ENCODE measurements at places on chromosomes 11 and 22. TPM values are rescaled to one million over a fixed set of nuclear protein-coding genes. Genes with fewer than 3 reads are reported as not detected.

MAPK8IP2 gene
- total RNA-seq, result 0.99 TPM

MEN1 gene
- 26.3 TPM for total RNA-seq

CD3E gene
- total RNA-seq, result not detected

OR51I1 gene
- total RNA-seq, result not detected

RPL3 gene
- total RNA-seq, result 2,056 TPM

RNF26 gene
- 10.4 TPM for total RNA-seq

GAB4 gene
- not detected for total RNA-seq

GRCh38 chr11:73288873-73289707 is 17.0 kb downstream of the P2RY6 start:
- H3K36me3 ChIP-seq, result no peaks in the 10 kb centered on the region
- H3K27ac ChIP-seq, result peak overlapping the region; percentile 33
- DNase-seq, result peak; percentile 90
- 0 out of 2 replicates have a peak, but pooled peaks cover 4% of the 10 kb centered on the region for H3K27me3 ChIP-seq
- peaks cover 6% of the 10 kb centered on the region for H3K4me1 ChIP-seq

DNA sequence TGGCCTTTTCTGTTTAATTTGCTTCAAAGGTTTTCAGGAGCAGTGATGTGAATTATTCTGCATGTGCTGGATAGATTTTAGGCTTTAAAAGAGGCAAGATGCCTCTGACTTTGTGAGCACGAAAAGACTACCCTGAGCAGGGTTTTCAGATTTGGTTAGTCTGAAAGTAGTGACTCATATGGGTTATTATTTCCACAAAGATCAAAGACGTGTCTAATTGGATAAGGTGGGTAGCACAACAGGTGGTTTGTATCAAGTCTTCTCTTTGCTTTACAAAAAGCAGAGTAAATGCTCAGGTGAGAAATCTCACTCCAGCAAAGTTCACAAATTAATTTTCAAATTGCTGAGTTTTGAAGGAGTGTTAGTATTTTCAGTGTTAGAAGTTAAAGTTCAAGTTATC is 37.6 kb upstream of the DBX1 start:
- peak; percentile 71 for DNase-seq
- H3K27ac ChIP-seq, result peak overlapping the region; percentile 24
- H3K4me3 ChIP-seq, result no peak overlapping the region
- H3K36me3 ChIP-seq, result no peaks in the 10 kb centered on the region

DNA sequence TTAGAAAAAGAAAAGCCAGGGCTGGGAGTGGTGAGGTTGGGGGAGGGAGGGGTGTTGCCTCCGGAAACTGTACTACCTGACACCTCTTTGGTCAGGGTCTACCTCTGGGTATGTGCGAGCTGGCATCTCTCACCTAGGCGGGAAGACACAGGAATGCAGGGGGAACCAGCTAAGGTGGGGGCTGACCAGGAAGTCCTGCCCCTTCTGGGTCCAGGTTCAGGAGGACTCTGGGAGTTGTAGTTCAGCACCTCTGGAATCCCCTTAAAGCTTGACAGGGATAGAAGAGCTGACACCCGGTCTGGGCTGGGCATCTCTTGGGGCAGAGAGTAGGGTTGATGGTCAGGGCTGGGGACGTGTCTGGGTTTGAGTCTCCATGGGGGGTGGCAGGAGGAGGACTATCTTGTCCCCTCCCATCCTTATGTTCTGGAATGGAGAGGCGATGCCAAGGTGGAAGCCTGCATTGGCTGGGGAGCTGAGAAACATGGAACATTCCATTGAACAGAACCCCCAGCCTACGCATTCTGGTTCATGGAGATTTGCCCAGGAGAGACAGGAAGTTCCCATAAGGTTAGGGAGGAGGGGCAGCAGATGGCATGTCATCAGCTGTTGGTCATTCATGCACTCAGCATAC is 2.1 kb upstream of the KIAA1671 start:
- H3K27ac ChIP-seq, result no peak overlapping the region
- H3K4me1 ChIP-seq, result no peaks in the 10 kb centered on the region
- no peak overlapping the region for H3K4me3 ChIP-seq
- H3K27me3 ChIP-seq, result peaks cover 5% of the 10 kb centered on the region
- no peaks in the 10 kb centered on the region for H3K36me3 ChIP-seq
- no peak for DNase-seq

DNA sequence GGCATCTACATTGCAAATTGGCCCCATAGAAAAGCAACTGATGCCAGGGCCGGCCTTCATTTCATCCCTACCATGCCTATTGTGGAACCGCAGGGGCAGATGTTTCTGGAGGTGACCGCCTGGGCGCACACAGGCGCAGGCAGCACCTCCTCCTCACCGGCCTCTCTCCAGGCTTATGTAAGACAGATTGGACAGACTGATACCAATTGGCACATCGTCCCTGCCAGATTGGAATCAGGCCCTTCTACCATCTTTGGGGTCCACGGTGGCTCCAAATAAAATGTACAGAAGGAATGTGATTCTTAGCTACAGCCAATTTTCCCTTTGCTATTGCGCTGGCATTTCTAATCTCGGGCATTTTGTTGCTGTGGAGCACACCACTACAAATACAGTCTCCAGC is 732.6 kb downstream of the NTM start:
- H3K4me1 ChIP-seq, result no peaks in the 10 kb centered on the region
- H3K27ac ChIP-seq, result no peak overlapping the region
- H3K27me3 ChIP-seq, result no peaks in the 10 kb centered on the region
- DNase-seq, result no peak
- H3K36me3 ChIP-seq, result no peaks in the 10 kb centered on the region
- no peak overlapping the region for H3K4me3 ChIP-seq

DNA sequence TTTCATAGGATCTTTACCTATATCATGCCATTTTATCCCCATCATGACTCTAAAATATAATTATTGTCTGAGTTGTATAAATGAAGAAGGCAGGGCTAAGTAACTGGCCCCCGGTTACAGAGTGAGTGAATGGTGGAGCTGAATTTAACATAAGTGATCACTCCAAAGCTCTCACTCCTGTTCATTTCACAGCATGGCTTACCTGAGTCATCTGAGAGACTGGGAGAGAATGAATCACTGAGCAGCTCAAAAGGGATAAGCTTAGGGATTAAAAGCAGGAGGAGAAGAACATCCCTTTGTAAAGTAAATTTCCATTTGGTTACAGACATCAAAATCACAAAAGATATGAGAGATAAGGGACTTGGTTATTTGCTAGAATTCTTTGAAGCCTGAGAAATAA is 294.0 kb upstream of the CTSC start:
- no peaks in the 10 kb centered on the region for H3K36me3 ChIP-seq
- H3K27me3 ChIP-seq, result no peaks in the 10 kb centered on the region
- H3K4me3 ChIP-seq, result no peak overlapping the region
- DNase-seq, result no peak
- H3K4me1 ChIP-seq, result no peaks in the 10 kb centered on the region

DNA sequence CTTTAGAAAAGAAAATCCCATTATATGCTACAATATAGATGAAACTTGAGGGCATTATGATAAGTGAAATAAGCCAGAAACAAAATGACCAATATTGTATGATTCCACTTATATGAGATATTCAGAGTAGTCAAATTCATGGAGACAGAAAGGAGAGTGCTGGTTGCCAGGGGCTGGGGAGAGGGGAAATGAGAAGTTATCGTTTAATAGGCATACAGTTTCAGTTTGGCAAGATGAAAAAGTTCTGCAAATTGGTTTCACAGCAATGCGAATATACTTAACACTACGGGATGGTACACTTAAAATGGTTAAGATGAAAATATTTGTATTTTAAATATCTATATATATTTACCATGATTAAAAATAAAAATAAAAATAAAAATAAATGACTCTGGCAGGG is 31.1 kb upstream of the RDX start:
- H3K36me3 ChIP-seq, result no peaks in the 10 kb centered on the region
- no peak overlapping the region for H3K4me3 ChIP-seq
- peaks cover 4% of the 10 kb centered on the region for H3K4me1 ChIP-seq
- DNase-seq, result no peak
- no peak overlapping the region for H3K27ac ChIP-seq

GRCh38 chr11:5123802-5124521 is 14.2 kb downstream of the OR52A5 start:
- H3K27ac ChIP-seq, result no peak overlapping the region
- DNase-seq, result peak; percentile 78
- H3K4me3 ChIP-seq, result no peak overlapping the region
- no peaks in the 10 kb centered on the region for H3K4me1 ChIP-seq
- no peaks in the 10 kb centered on the region for H3K27me3 ChIP-seq

- H3K36me3 ChIP-seq, result no peaks in the 10 kb centered on the region
- H3K27me3 ChIP-seq, result no peaks in the 10 kb centered on the region
- peaks cover 31% of the 10 kb centered on the region for H3K4me1 ChIP-seq
- no peak for DNase-seq
These were observed 11.3 kb downstream of the VPS37C start for GRCh38 chr11:61149624-61150615.

GRCh38 chr22:45159652-45160462 is 3.9 kb upstream of the NUP50 start:
- peaks cover 12% of the 10 kb centered on the region for H3K4me1 ChIP-seq
- no peak overlapping the region for H3K27ac ChIP-seq
- H3K4me3 ChIP-seq, result no peak overlapping the region

DNA sequence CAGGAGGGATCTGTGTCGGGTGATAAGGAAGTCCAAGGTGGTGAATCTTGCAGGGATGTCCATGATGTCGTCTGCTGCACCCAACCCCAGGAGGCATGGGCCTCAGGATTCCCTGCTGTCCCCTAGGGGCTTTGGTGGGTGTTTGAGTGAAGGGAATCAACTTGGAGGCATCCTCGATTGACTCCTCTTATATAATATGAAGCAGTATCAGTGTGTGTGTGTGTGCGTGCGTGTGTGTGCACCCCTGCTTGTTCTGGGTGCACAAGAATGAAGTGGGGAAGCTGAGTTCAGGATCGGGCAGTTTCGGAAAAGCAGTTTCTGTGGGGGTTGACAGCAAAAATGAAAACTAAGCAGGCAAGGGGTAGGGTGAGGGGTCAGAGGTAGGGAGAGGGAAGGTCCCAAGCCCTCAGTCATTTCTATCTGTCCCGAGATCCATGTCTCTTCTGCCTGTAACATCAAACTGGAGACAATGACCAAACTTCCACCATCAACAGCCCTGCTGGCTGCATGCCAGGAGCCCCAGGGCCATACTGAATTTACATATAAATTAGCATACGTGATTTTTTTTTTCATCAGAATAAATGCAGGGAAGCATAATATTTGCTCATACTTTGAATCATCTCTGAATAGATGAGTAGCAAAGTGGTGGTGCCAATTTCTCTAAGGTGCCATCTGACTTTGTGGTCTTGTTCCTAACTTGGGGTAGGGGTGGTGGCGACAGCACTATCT is 2.0 kb downstream of the NTM start:
- H3K27me3 ChIP-seq, result no peaks in the 10 kb centered on the region
- H3K4me3 ChIP-seq, result no peak overlapping the region
- H3K36me3 ChIP-seq, result no peaks in the 10 kb centered on the region
- DNase-seq, result no peak

DNA sequence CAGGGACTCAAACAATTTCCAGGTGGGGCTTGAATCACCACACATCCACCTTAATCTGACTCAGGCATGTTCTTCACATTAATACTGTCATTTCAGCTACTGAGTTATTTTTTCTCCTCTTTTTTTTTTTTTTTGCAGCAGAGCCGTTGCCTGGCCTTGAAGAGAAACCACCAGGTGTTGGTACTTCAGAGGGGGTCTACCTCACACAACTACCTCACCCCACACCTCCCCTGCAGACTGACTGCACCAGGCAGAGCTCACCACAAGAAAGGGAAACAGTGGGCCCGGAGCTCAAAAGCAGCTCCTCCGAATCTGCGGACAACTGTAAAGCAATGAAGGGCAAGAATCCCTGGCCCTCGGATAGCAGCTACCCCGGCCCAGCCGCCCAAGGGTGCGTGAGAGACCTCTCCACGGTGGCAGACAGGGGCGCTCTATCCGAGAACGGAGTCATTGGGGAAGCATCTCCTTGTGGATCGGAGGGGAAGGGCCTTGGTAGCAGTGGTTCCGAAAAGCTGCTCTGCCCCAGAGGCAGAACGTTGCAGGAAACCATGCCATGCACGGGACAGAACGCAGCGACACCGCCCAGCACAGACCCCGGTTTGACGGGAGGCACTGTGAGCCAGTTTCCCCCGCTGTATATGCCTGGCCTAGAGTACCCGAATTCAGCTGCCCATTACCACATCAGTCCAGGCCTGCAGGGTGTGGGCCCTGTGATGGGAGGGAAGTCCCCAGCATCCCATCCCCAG is 15.1 kb upstream of the SLC25A18 start:
- H3K4me1 ChIP-seq, result no peaks in the 10 kb centered on the region
- H3K27me3 ChIP-seq, result no peaks in the 10 kb centered on the region
- H3K27ac ChIP-seq, result no peak overlapping the region
- no peak for DNase-seq
- peaks cover 12% of the 10 kb centered on the region for H3K36me3 ChIP-seq

DNA sequence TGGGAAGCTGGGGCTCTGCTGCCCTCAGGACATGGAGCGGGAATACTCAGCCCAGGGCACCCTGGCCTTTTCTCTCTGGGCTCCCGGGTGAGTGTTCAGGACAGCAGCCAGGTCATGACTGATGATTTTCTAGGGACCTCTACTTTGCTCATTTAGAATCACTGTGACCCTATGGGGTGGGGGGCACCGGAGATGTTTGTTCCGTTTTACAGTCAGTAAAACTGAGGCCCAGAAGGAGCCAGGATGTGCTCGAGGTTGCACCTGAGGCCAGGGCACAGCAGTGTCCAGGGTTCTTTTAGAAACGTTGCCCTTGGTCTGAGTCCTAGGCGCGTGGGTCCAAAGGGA is 48.1 kb downstream of the SMIM38 start:
- DNase-seq, result no peak
- H3K27me3 ChIP-seq, result peaks cover 4% of the 10 kb centered on the region
- H3K36me3 ChIP-seq, result no peaks in the 10 kb centered on the region
- H3K4me1 ChIP-seq, result 0 out of 2 replicates have a peak, but pooled peaks cover 5% of the 10 kb centered on the region

Data from SJCRH30 (cell line).